ENCODE measurements at places on chromosomes 12 and 14. TPM values are rescaled to one million over a fixed set of nuclear protein-coding genes. Genes with fewer than 3 reads are reported as not detected.
A peak's percentile ranks its signal among the peaks of the same experiment; 100 is the strongest.

The CFAP251 gene
- 10.8 TPM for polyA plus RNA-seq

The CARMIL3 gene
- 1.0 TPM for polyA plus RNA-seq

DNA sequence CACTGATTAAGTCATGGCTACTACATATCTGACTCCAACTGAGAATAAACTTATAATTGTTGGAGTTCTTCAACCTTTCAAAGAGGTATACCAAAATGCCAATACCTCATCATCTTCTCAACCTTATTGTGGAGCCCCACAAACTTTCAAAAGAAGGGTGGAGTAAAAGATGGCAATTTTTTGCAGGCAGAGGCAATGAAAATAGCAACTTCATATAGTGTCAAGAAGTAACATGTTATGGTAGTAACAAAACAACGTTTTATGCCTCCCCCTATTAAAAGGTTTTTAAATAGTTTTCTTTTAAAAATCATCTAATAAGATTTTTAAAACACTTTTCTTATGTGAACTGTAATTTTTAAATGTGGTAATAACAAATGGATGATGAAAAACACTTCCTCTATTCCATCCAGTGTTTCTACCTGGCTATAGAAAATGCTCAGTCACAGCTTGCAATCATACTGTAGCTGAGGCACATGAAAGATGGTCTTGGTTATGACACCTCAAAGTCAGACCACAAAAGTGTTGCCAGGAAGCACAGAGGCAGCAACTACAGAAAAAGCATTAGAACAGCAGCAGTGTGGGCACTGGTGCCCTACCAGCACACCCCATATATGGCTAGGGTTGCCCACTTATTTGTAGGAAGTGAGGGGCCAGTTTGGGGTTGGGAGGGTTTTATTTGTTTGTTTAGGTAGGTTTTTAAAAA, 7.0 kb downstream of the PPP1R12A start:
- DNase-seq, result no peak

DNA sequence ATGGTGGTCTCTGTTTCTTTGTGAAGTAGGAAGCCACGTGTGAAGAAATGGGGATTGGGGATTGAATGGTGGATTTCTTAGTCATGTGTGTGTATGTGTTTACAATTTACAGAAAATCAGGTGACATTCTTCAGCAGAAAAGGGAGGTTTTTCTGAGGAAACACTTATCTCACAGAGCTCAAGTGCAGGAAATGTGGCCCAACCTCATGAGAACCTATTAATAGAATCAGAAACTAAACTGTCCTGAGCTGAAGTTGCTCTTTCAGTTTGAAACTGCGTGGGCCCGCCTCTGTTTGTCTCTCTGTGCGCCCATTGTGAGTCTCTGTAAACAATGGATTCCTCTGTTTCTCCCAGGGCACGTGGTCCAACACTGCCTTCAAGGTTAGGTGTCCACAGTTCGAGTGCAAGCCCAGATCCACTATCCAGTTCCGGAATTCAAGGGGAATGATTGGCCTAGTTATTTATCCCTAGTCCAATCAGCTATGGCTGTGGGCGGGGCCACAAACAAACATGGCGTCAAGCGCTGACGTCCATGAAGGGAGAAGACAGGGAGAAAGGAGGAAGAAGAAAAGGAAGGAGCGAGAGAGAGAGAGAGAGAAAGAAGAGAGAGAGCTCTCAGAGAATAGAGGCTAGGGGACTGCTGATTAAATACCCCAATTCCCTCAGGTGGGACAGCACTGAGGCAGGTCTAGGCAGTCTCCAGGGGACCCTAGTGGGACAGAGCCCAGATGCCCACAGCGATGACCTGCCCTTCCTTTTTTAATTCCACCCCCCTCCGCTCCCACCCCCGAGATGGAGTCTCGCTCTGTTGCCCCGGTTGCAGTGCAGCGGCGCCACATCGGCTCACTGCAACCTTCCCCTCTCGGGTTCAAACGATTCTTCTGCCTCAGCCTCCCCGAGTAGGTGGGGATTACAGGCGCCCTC, 31.4 kb upstream of the C12orf76 start:
- no peak for DNase-seq

The PMCH gene
- polyA plus RNA-seq, result 0.36 TPM

The C12orf56 gene
- polyA plus RNA-seq, result 1.00 TPM

DNA sequence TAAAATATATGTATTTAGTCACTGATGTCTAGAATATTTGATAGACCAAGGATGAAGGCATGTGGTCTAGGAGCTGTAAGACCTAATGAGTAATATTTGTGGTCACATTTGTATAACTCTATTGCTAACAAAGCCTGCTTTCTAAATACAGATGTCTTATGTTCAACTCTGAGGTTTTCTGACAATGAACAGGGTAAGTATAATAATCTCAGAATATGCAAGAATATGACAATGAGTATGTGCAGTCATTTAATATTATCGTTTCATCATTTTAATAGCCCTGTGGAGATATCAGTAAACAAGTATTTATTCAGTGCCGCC, 389.6 kb downstream of the LRIG3 start:
- no peak for DNase-seq

The MIP gene
- polyA plus RNA-seq, result 0.18 TPM

DNA sequence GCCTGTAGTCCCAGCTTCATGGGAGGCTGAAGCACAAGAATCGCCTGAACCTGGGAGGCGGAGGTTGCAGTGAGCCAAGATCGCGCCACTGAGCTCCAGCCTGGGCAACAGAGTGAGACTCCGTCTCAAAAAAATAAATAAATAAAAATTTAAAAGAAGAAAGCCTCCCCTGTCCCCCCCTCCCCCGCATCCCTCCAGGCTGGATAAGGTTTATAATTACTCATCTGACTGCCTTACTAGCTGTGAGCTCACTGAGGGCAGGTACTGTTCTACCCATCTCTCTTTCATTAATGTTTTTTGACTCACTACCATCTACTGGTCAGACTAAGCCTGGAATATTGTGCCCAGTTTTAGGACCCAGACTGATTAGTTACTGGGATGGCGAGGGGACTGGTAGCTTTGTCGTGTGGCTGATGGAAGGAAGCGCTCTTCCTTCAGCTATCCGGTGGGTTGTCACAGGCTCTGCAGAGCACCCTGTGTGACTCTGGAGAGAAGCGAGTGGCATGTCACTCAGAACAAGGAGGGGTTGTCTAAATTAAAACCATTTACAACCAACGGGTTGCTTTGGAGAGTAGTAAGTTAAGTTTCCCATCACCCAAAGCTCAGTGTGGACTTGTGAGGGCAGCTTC, 16.9 kb downstream of the EVL start:
- DNase-seq, result no peak

The HOXC12 gene
- polyA plus RNA-seq, result not detected

- no peak for DNase-seq
Measured at GRCh38 chr14:52048641-52049204, 20.1 kb downstream of the NID2 start.

DNA sequence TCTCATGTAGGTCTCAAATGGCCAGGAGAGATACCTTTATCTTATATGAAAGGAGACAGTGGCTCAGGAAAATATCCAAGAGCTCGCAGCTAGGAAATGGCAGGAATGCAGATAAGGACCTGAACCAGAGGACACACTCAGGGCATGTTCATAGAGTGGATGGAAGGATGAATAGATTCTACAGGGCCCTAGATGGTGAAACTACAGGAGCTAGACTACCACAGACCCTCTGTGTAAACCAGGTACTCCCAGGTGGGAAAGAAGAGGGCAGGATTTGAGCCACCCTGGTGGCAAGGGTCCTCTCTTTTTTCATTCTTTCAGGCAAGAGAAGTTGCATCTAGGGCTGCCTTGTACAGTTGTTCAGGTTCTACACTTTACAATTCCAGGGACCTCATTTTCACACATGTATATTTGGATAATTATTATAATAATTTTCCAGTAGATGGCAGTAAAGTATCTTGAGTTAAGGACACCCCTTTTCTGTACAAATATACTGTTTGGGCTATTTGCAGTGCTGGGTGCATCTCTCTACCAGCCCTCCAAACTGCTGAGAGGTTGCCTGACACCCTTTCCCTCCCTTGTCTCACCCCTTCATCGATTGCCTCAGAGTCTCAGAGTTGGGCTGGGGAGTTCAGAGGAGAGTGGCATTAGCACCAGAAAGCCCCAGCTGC, 10.5 kb upstream of the ZDHHC22 start:
- no peak for DNase-seq

- no peak for DNase-seq
Measured at GRCh38 chr12:98985156-98985555, 340.1 kb downstream of the APAF1 start.

The CCDC92 gene
- 45.1 TPM for polyA plus RNA-seq

The PPFIA2 gene
- 6.1 TPM for polyA plus RNA-seq

DNA sequence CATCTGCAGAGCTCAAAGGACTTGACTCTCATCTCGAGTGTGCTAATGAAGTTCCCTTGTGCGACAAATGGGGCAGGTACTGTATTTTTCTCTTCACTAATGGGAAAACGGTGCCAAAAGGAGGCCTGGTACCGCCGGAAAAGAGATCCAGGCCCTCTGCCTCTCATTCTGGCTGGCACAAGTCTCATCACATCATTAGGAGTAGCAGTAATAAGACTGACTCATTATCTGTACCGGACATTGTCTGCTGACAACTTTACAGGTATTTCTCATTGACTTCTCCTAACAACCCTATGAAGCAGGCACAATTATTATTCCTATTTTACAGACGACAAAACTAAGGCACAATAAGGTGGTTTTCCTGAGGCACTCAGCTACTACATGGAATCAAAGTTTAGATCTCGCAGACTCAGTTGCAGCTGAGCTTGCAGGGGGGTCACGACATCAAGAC, 668 bp downstream of the APPL2 start:
- DNase-seq, result peak; percentile 36

DNA sequence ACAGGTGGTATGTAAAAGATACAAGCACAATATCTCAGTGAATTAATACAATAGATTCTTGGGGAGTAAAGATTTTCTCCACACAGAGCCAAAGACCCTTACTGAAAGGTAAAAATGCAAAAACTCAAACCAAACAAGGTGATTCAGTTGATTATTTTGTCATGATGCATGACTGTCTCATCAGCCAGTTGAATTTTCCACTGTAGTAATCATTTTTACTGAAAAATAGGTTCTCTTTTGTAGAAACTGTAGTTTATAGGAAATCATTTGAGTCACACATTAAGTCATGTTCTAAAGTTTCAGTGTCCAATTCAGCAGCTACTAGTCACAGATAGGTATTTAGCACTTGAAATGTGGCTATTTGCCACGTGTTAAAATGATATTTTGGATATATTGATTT, 53.6 kb downstream of the PPFIA2 start:
- no peak for DNase-seq

The ASB2 gene
- polyA plus RNA-seq, result 0.24 TPM

- no peak for DNase-seq
Measured at GRCh38 chr14:28412077-28412476, 354.5 kb upstream of the FOXG1 start.

- DNase-seq, result peak; percentile 31
Measured at GRCh38 chr12:30985814-30986452, 59.4 kb downstream of the TSPAN11 start.

DNA sequence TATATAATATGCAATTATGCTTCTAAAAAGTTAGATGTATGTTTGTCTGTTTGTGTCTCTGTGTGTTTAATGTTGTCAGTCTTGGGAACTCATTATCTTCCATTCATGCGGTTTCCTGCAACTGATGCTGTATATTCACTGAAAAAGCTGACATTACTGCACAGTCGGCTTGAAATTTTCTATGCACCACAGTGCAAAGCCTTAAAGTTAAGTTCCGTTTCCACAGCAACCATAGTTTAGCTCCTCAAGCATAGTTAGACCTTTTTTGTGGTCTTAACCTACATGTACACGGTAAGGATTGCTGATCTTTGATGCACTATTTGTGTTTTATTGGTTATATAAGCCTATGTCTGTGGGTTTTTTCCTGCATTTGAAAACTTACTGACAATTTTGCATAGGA, 309.4 kb downstream of the KCNC2 start:
- DNase-seq, result no peak

GRCh38 chr12:68788554-68789143, 19.3 kb upstream of the MDM2 start:
- no peak for DNase-seq

GRCh38 chr14:95033682-95034632, 123.4 kb downstream of the DICER1 start:
- DNase-seq, result no peak

The NINJ2 gene
- 1.6 TPM for polyA plus RNA-seq

DNA sequence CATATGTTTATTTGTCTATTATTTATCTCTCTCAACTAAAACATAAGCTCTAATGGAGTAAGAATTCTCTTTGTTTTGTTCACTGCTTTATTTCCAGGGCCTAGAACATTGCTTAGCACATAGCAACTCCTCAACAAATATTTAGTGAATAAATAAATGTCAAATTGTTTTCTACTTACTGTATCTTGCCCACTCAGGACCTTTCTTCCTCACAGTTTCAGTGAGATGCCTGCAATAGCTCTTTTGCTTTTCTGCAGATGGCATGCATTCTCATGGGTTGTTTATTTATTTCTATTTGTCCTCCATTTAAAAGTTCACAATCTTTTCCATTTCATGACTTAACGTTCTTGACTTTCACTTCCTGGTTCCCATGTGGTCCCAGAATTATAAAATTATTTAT, 94.9 kb upstream of the TTC7B start:
- DNase-seq, result no peak

GRCh38 chr14:48398675-48399282, 723.4 kb upstream of the MDGA2 start:
- peak; percentile 25 for DNase-seq

DNA sequence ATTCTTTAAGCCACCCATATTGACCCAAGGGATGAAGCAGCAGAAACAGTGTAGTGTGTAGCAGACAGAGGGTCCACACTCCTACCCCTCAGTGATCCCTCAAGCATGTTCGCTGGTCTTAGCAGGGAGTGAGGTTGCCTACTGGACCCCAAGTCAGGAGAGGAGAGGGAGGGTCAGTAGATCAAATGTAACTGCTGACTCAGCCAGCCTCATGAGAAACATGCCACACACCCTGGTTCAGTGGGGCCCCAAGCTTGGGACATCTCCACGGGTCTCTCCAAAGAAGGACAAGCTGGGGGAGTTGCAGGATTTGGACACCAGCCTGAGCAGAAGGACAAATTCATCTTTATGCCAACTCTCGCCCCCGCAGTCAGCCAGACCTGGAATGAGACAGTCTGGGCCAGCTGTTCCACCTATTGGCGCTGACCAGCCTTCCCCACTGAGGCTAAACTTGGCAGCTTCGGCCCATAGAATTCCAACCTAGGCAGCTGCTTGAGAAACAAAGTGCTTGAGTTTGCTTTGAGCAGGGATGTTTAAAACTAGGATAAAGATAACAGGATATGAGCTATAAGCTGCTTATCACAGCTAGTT, 66.0 kb upstream of the ACTN1 start:
- no peak for DNase-seq

GRCh38 chr14:24259282-24260025, 3.5 kb downstream of the TGM1 start:
- DNase-seq, result no peak

The NUMB gene
- polyA plus RNA-seq, result 86.4 TPM

- no peak for DNase-seq
Measured at GRCh38 chr12:121628037-121628436, 1.7 kb downstream of the ORAI1 start.

- DNase-seq, result no peak
Measured at GRCh38 chr12:113277511-113277910, 56.2 kb downstream of the TPCN1 start.

GRCh38 chr12:97638739-97639138, 176.1 kb downstream of the RMST start:
- DNase-seq, result no peak
